ENCODE measurements at places on chromosomes 7 and 10.

GRCh38 chr10:77467422-77467963, 170.1 kb downstream of the KCNMA1 start:
- DNase-seq, result no peak

DNA sequence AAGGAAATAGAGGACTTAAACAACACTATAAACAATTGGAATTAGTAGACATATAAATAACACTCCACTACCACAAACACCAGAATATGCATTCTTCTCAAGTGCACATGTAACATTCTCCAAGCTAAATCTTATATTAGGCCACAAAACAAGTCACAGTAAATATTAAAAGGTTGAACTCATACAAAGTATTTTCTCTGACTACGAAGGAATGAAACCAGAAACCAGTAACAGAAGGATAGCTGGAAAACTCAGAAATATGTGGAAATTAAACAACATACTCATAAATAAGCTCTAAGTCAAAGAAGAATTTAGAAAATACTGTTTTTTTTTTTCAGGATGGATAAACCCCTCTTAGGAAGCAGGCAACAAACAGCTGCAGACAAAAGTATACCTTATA, 77.4 kb upstream of the IGFBP3 start:
- no peak for DNase-seq

- no peak for DNase-seq
Observed at GRCh38 chr7:1829111-1829510, 159.0 kb downstream of the ELFN1 start.

DNA sequence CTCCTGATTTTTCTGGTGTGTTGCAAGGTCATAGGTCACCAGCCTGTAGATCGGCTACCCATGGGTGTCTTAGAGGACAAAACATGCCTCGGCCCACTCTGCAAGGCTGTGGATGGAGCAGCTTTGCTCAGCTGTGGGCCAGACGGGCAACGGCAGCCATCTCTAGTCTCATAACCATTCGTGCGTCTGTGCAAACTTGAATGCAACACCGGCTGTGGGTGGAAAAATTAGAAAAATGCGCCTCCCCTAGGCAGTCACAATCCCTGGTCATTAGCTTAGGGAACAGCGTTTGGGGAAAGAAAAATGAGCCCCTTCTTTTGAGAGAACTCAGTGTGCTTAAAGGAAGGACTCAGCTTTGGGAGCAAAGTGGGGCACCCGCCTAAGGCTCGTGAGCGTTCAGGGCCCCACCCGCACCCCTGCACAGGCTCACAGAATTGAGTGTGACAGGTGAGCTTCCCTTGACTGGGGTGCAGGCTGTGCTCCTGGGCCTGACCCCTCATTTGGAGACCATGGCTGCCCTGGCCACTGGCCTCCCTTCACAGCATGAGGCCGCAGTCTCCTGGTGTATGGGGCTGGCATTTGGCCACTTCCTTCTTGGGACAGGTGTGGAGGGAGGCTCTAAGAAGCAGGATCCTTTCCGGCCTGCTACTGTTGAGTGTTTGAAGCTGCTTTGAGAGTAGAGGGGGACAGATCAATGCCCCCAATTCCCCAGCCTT, 148.0 kb downstream of the C10orf105 start:
- DNase-seq, result no peak

- no peak for DNase-seq
Observed at GRCh38 chr10:113735913-113736312, 15.6 kb upstream of the PLEKHS1 start.

Data from forelimb muscle (tissue), 1 donor.